Spinal cord (tissue), 10 donors: ENCODE measurements at places on chromosomes 5 and 9.

DNA sequence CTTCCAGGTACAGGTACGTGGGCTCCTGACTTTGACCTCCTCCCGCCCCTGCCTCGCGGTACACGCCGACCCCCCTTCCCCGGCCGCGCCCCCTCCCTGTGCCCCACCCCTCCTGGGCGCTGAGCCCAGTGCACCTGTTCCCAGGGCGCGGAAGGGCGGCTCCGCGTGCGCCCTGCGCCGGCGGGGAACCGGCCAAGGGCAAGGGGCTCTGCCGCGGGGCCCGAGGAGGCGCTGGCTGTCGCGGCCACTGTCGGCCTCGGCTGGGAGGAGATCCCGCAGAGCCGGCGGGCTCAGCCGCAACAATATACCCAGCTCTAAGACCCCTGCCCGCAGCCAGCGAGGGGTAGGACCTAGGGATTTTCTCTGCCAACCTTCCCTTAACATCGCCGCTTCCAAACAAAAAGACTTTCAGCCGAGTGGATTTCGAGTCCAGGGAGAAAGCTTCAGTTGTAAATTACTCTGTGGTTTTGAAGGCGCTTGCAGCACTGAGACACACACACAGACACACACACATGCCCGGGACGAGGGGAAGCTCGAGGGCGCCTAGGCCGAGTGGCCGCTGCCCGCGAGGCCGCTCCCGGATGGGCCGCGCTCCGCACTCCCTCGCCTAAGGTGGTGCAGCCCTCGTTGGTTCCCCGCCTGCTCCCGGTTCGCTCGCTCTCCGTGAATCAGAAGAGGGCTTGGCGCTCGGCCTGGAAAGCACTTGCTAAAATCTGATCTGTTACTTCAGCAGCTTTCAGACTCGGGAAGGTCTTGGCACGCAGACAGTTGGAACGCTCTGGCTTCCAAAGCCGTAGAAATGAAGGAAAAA, 1.2 kb downstream of the FGF18 start:
- DNase-seq, result peak; percentile 89

- no peak for DNase-seq
Observed at GRCh38 chr5:123091298-123092222, 2.5 kb downstream of the PRDM6 start.

DNA sequence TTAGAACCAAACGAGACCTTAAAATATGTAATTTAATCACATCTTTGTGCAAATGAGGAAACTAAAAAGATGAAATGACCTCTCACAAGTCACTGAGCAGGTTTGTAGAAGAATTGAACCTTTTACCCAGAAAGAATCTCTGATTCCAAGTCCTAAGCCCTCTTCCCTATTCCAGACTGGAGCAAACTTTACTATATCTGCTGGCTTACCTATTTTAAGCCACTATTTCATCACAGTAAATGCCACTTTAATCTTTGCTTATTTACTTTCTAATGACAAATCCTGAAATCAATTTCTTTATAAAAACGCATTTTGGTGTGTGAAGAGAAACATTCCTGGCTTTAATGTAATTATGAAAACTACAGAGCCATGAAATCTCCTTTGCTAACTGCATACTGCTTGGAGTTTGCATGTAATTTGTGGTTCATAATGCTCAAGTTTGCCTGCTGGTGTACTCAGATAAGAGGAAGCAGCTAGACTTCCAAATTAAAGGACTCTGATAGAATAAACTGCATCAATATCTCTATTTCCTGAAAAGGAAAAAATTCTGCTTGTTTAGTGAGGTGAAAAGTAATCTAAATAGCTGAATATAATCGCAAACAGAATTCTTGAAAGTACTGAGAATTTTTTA, 121.2 kb downstream of the RAB3C start:
- no peak for DNase-seq

GRCh38 chr9:92422611-92423338, 1.5 kb downstream of the OMD start:
- DNase-seq, result no peak

DNA sequence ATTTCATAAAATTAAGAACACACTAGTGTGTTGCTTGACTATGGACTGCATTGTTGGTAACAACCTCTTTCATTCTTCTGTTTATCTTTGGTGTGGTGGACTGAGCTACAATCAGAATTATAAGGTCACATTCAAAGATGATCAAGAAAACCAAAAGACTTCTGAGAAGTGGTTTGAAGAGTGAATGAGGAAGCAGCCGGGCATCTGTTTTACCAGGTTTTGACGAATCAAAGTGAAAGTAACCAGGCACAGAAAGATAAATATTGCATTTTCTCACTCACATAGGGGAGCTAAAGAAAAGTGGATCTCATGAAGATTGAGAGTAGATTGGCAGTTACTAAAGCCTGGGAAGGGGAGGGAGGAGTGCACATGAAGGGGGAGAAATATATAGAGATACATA, 589.1 kb downstream of the ZNF608 start:
- DNase-seq, result no peak

DNA sequence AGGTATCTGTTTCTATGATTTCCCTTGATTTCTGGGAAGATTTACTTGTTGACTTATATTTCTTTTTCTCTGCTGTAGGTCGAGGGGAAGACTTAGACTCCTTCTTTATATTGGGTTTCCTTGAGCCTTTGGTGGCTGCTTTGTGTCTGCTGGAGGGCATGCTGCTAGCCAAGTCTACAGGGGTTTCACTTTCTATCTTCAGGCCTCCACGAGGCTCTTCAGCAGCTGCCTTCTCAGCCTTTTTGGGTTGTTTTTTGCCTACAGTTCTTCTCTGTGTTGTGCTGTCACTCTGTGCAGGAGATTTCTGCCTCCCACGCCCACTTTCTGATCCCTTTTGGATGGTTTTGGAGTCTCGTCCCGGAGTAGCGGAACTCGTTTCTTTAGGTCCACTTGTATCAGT, 23.2 kb downstream of the LEAP2 start:
- DNase-seq, result no peak

GRCh38 chr9:98491828-98492227, 216.9 kb downstream of the GABBR2 start:
- no peak for DNase-seq

- no peak for DNase-seq
Observed at GRCh38 chr5:52674815-52675545, 112.7 kb upstream of the ITGA1 start.

DNA sequence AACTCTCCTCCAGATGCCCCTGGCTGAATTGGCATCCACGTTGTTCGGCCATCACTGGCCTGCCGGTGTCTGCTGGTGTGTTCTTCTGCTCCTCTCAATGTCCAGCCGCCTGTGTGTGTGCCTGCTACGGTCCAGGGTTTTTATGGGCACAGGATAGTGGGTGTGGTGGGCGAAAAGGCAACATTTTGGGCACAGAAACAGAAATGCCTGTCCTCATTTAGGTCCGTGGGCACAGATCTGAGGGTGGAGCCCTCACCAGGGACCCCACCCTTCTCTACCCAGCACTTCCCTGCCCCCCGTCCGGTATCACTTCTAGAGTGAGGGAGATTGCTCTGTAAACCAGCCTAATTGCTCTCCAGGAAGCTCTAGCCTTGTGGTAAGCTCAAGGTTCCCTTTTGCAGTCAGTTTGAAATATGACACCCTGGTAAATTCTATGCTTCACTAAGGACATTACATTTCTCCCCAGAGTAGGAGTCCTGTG, 410.1 kb downstream of the MAT2B start:
- no peak for DNase-seq

- DNase-seq, result no peak
Observed at GRCh38 chr5:90909940-90910339, 351.3 kb downstream of the ADGRV1 start.

DNA sequence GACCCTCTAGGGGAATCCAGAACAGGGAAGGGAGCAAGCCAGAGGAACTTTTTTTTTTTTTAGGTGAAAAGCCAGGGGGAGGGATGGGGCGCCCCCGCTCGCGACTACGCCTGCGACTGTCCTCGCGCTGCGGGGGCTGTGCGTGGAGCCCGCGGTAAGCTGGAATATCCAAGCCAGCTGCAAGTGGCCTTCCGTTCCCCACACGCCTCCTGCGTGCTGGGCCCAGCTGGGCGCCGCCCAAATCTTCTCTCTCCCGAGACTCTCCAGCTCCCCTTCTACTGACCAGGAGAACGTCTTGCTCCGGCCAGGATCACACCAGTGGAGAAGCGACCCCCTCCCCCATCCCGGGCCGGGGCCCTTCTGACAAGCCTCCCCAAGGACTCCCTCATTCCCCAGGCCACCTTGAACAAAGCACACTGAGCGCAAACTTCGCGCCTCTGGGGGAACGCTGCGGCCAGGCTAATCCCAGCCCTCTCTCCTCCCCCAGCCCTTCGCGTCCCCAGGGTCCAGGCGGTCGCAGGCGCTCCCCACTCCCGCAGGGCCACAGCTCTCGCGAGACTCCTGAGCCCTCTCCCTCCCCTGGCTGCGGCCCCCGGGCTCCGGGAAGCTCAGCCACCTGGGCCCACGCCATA, 6.6 kb downstream of the BARX1 start:
- no peak for DNase-seq

- no peak for DNase-seq
Observed at GRCh38 chr5:111454776-111455175, 57.6 kb downstream of the STARD4 start.

DNA sequence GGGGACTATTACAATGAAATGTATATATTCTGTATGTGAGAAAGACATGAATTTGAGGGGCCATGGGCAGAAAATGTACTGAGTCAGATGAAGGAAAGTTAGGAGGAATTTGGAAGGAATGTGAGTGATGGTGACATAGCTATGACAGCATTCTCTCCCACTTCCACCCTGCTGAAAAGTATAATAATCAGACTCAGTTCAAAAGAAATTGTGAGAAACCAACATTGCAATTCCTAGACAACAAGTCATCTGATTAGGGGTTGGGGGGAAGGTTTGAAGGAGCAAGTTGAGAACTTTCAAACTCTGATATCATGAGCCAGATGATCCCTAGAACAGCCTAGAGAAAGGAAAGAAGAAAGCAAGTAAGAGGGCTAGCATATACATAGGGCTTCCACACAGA, 370.6 kb downstream of the DMRTA1 start:
- DNase-seq, result no peak

DNA sequence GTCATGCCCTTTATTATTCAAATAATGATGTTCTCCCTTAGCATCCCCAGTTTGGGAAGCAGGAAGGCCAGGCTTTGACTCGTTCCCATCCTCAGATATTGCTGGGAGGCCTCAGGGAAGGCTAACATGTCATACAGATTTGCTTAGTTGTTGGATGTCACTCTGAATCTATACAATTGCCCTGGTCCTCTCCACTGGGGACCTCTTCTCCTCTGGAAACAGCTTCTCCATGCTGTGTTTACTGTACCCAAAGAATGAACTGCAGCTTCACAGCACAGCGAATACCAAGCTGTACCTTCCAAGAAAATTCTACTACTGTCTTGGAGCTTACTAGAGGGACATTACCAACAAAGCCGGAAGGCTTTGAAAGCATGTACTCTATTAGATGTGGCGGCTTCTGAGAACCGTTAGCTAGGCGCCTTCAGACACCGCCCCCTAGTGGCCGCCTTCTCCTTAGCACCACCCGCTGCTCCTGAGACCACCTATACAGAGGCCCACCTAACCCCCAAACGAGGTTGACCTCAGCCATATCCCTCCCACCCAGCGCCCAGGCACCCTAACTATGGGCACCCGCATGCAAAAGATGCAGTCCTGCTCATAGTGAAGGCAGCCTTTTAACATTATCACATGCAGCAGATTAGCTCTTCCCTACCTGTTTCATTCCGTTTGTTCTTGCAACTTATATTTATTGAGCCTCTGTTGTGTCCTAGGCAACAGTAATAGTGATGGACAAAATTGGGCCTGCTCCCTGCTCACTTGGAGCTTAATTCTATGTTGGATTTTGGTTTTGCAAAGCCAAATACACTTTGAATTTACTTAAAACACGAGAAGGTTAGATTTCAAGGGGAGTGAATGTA, 34.9 kb upstream of the FOXI1 start:
- peak; percentile 67 for DNase-seq

- DNase-seq, result no peak
Observed at GRCh38 chr9:126857261-126857960, 3.0 kb upstream of the ZBTB34 start.

DNA sequence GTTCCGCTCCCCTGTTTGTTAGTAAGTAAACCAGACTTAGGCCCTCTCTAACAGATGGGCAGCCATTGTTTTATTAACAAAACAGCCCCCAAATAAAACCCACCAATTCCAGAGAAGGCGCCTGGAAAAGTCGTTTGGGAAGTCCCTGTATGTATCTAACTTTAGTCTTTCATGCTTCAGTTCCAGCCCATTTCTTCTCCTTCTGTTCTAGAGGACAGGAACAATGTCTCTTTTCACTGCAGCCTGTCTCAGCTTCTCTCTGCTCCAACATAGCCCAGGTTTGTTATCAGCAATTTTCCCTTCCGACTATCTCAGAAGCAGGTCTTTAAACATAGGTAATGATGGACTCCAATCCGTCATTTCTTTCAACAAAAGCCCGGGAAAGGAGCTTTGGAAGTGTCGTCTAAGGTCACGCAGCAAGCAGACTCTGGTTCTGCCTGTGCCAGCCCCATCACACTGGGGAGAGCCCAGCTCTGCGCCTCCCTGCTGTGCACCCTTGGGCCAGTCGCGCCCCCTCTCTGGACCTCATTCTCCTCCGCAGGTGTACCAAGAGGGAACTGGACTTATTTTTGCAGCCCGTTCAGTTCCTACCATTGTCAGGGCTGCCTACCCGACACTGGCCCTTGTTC, 9.6 kb upstream of the AKNA start:
- no peak for DNase-seq

GRCh38 chr9:134892820-134893420, 12.3 kb downstream of the FCN2 start:
- DNase-seq, result no peak

DNA sequence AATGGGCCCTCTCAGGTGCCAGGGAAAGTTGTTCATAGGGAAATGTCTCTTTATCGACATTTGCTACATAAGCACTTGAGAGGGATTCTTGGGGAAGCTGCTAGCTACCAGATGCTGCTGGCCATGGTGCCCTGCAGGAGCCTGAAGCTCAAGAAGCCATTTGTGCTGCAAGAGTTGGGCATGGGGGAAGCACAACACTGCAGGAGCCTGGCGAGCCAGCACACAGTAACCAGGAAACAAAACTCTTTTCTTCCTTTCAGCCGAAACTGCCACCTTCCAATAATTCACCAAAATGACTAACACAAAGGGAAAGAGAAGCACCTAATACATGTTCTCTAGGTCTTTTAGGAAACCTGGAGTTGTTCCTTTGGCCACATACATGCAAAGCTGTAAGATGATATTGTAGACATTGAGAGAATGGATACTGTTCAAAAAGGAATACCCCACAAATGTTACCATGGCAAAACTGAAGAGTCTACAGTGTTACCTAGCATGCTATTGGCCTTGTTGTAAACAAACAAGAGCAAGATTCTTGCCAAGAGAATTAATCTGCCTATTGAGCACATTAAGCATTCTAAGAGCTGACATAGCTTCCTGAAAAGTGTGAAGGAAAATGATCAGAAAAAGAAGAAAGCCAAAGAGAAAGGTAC, 26.1 kb upstream of the LARP1 start:
- DNase-seq, result no peak
